GM04503 (cell line): ENCODE measurements at places on chromosomes 13 and 19.

DNA sequence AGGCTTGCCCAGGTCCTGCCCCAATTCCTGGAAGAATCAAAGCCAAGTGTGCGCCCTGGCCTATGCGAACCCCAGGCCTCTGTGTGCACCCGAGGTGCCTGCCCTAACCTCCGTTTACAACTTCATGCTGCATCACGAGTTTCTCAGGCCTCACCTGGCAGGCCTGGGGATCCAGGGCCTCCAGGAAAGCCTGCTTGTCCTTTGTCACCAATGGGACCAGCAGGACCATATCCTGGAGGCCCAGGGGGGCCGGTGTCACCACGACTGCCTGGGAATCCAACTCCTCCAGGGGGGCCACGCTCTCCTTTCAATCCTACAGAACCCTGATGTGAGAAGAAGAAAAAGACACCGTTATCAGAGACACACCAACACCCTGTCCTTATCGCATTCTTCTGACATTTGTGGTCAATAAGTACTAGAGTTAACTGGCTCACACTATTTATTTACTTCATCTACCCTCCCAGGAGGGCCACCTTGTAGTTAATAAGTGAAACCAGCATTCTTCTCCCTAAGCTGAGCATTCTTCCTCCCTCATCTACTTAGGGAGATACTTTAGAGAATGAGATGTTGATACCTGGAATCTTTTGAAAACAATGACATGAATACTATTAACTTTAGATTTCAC is 120.6 kb downstream of the COL4A1 start:
- no peak for DNase-seq

DNA sequence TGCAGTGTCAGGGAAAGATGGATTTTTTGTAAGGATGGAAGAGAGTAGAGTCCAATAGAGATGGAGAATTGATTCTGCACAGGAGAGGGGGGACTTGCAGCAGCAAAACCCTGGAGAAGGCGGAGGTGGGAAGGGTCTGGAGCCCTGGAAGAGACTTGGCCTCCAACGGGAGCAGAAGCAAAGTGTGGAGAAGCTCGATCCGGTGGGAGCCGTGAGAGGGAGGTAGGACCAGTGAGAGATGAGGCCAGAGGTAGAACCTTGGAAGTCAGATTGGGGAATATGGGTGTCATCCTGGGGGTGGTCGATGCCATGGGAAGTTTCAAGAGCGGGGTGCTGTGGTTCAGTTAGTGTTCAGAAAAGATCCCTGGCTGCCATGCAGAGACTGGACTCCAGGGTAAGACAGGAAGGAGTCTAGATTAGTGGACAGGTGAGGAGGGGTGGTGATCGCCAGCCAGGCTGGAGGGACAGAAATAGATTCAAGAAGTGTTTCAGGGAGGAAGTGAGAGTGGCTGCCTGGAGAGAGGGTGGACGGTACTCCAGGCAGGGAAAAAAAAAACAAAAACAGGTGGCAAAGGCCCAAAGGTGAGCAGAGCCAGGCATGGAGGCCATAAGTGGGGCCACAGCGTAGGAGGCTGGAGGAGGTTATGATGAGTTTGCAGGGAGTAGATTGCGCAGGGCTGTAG is 2.6 kb downstream of the PPP5C start:
- DNase-seq: no peak

GRCh38 chr13:31477961-31478360 is 261.4 kb upstream of the RXFP2 start:
- peak; percentile 44 for DNase-seq

DNA sequence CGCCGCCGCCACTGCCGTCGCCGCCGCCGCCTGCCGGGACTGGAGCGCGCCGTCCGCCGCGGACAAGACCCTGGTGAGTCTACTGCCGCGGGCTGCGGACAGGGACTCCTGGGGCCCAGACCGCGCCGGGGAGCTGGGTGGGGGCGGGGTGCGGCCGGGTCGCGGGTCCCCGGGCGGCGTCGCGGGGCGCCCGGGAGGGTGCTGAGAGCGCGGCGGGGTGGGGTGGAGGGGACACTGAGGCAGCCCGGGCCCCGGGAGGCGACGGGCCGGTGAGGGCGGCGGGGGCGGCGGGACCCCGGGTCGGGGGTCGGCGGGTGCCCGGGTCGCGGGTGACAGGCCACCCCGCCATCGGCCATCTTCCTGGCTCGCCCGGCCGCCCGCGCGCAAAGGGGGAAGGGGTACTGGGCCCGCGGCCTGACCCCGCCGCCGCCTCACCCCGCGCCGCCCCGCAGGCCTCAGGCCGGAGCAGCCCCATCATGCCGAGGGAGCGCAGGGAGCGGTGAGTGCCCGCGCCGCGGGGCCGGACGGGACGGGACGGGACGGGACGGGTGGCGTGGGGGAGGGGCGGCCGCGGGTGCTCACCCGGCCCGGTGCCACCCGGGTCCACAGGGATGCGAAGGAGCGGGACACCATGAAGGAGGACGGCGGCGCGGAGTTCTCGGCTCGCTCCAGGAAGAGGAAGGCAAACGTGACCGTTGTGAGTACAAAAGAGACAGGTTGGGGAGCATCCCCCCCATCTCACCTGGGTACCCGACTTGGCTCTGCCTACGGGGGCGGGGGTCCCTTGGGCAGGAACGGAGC is 489 bp downstream of the CCNE1 start:
- no peak for DNase-seq

- DNase-seq: no peak
Measured at GRCh38 chr13:36817996-36818803, 822 bp upstream of the RFXAP start.

DNA sequence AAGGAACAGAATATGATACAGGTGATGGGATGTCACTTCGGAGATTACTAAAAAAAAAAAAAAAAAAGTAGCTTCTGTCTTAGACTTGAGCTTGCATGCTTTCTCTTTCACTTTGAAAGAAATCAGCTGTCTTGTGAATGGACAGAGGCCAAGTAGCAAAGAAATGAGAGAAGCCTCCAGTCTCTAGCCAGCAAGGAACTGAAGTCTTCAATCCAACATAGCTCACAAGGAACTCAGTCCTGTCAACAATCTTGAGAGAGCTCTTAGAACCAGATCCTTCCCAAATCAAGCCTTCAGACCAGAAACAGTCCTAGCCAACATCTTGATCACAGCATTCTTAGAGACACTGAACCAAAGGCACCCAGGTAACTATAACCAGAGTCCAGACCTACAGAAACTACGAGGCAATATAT is 7.7 kb downstream of the N4BP2L2 start:
- DNase-seq: peak; percentile 39

DNA sequence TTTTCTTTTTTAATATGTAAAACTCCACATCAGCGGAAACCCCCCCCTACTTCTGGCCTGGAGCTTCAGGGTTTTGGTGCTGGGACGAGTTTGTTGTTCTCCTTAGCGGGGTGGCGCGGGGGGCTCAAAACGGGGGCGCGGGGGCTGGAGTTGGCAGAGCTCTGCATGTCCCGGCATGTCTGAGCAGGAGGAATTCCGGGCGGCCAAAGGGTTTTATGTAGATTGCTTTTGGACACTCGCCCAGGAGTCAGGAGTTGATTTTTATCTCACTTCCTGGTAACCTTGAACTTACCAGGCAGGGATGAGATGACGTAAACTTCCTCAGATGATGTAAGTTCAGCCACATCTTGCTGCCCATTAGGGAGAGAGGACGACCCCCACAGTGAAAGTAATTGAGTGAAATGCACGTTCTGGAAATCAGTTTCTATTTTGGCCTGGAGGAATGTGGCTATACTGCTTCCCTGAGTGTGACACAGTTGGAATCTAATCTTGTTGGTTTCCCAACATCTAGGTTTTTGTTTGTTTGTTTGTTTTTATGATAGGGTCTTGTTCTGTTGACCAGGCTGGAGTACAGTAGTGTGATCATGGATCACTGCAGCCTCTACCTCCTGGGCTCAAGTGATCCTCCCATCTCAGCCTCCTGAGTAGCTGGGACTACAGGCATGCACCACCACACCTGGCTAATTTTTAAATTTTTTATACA is 21.0 kb upstream of the GDF15 start:
- peak; percentile 94 for DNase-seq

- DNase-seq: peak; percentile 67
Measured at GRCh38 chr13:59776924-59777690, 386.6 kb downstream of the DIAPH3 start.

DNA sequence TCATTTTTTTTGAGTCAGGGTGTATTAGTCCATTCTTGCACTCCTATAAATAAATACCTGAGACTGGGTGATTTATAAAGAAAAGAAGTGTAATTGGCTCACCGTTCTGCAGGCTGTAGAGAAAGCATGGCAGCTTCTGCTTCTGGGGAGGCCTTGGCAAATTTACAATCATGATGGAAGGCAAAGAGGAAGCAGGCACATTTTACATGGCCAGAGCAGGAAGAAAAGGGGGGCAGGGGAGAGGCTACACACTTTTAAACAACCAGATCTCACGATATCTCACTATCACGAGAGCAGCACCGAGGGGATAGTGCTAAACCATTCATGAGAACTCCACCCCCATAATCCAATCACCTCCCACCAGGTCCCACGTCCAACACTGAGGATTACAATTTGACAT is 44.5 kb upstream of the MIR17HG start:
- no peak for DNase-seq

- DNase-seq: no peak
Measured at GRCh38 chr13:24892829-24893228, 128.9 kb downstream of the RNF17 start.

DNA sequence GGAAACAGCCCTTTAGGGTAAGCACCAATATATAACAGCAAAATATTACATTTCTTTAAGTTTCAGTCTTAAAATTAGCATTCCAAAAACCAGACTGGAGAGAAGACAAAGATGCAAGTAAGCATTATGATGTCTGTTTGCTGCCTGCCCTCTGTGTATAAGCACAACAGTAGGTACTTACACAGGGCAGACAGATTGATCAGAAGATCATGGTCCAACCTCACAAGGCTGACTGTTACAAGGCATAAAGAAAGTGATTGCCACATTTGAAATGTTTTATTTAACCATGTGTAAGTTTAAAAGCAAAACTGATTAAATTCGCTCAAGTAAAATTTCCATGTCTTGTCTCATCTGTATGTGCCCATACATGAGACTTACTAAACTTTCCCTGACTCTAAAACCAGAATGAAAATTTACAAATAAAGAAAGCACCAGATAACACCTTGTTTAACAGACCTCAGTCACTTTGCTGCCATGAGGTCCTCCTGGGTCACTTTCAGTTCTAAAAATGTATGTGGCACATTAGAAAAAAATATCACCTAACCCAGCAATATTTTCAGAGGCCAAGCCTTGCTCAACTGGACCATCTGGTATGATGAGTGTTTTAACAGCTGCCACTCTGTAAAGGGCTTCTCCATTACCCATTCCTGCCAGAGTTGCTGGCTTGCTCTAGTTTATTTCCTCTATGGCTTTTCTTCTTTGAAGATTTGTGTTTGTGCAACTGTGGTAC is 297.0 kb downstream of the RBM26 start:
- no peak for DNase-seq

- DNase-seq: no peak
Measured at GRCh38 chr13:94312511-94313216, 166.8 kb downstream of the DCT start.

GRCh38 chr13:89897681-89898080 is 1449.8 kb upstream of the MIR17HG start:
- DNase-seq: no peak

- no peak for DNase-seq
Measured at GRCh38 chr13:45850027-45850613, 1.4 kb downstream of the SIAH3 start.

DNA sequence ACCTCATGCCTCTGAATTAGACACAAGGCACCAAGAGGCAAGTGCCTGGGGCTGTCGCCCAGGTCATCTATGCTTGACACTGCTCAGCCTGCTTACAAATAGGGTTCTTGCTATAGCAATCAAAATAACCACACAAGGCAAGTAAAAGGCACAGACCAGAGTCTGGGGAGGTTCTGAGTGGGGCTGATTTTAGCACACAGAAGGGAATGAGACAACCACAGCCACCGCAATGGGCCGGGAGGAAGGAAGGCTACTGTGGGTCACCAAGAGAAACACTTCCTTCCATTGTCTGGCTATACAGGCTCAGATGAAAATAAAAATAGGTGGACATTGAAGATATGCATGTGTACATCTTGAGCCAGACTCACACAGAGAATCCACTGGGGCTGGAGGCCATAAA is 159.1 kb downstream of the DLEU7 start:
- no peak for DNase-seq

DNA sequence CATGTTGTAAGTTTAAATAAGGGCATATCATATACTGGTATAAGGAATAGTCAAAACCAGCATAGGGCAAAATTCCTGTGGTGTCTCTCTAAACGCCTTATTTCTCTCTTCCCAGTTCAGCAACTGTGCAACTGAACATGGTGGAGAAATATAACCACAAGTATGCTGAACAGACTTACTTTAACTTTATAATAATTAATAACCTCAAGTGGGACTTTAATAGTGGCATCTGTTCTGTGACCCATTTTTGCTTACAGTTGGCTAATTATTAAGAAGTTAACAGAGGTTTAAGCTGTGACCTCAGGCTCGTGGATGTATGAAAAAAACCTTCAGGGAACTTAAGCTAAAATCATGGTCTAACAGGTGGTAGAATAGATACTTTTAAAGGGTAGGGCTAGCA is 54.3 kb downstream of the MICU2 start:
- no peak for DNase-seq

GRCh38 chr13:112066624-112067004 is 335 bp upstream of the SOX1 start:
- no peak for DNase-seq

DNA sequence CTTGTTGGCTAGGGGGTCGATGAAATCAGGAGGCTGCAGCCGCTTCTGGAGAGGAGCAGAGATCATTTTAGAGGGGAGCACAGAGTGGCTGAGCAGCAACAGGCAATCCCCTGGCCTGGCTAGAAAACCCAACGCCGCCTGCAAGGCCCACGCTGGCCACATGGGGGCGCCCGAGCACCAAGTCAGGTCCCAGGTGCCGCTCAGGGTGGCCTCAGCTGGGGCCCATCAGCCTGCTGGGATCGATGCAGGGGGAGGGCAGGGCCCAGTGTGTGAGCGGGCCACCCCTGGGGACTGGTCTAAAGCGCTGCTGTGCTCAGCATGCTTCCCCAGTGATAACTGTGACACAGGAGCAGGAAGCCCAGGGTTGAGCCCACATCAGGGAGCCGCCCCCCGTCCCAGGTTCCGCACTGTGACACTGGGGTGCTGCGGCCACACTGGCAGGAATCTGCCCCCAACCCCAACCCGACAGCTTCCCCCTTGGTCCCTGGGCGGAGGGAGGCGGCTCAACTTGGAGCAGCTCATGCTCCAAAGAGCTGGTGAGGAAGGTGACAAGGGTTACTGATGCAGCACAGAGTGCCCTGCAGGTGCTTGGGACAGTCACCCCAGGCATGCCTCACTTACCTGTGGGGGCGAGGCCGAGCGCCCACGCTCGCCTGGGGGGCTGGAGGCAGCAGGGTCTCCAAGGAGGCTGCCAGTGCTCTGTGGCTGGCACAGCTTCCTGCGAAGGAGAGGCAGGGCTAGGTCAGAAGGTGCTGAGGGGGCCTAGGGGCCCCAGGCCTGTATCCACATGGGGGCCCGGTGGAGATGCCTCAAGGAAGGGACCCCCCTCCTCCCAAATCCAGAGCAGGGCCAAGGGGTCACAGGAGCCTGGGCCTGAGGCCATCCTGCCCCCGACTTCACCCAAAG is 13.3 kb upstream of the ISYNA1 start:
- no peak for DNase-seq

DNA sequence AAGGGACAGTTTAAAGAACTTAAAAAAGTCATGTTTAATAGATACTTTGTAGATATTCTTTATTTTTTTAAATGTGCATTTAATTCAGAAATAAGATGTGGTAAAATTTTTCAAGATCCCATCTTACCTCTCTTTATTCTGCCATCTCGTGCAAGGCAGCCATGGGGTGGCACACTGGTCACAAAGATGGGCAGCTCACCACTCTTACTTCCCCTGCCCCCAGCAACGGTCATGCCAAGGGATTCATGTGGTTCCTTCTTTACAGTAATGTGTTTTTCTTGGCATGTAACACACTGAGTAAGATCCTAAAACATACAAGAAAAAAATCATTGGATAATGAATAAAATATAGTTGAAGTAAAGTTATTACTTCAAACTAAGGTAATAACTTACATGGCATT is 64.2 kb downstream of the LNX2 start:
- DNase-seq: no peak
